IPS DF 6.9 (cell line): ENCODE measurements at places on chromosomes 7 and 10.
A peak's percentile ranks its signal among the peaks of the same experiment; 100 is the strongest.

- no peak for DNase-seq
Observed at GRCh38 chr10:1408651-1409367, 328.5 kb downstream of the ADARB2 start.

GRCh38 chr10:70139151-70139996, 6.7 kb upstream of the AIFM2 start:
- no peak for DNase-seq

DNA sequence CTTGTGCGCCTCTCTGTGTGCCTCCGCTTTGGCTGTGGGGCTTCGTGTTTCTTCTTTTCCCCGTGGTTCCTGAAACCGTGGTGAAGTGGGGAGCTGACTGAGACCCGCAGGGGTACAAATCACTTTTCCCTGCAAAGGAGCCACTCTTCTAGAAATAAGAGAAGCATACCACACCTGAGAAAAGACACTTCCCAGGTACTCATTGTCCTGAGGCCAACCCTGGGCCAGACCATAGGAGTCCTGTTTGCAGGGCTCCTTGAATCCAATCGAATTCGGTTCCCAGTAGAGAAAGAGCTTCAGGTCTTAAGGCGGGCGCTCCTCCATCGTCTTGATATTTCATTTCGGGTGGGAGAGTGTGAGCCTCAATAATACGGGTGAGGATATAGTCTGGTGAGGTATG, 32.4 kb upstream of the ZNF273 start:
- DNase-seq = no peak

DNA sequence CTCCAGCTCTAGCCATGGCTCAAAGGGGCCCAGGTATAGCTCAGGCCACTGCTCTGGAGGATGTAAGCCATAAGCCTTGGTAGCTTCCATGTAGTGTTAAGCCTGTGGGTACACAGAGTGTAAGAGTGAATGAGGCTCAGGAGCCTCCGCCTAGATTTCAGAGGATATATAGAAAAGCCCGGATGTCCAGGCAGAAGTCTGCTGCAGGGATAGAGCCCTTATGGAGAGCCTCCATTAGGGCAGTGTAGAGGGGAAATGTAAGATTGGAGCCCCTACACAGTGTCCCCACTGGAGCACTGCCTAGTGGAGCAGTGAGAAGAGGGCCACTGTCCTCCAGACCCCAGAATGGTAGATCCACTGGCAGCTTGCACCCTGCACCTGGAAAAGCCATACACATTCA, 240.8 kb upstream of the KLF14 start:
- DNase-seq = no peak

- DNase-seq = no peak
Observed at GRCh38 chr7:96685353-96685752, 24.3 kb downstream of the SEM1 start.

DNA sequence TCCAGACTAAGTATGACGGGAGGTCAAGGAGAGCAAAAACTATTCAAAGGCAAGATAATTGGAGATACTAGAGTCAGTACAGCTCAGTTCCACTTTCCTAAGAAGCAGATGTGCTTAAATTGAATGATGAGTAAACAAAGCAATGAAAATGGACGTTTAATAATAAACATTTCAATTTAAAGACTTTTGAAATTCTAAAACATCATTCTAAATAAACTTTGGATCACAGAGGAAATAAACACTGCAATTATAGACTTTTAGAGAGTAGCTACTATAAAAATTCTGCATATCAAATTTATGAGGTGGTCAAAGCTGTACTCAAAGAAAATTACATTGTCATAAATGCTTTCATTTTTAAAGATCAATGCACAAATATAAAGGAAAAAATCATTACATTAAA, 418.3 kb downstream of the GPAM start:
- DNase-seq = no peak

GRCh38 chr7:21106296-21106732, 319.6 kb upstream of the SP8 start:
- no peak for DNase-seq

GRCh38 chr10:125707541-125708468, 11.7 kb upstream of the EDRF1 start:
- no peak for DNase-seq

GRCh38 chr10:93875032-93875358, 18.8 kb upstream of the SLC35G1 start:
- DNase-seq = no peak

- DNase-seq = peak; percentile 37
Observed at GRCh38 chr10:97584060-97584797, at the start of gene HOGA1. Gene HOGA1 (plus strand): TSS chr10:97584389. CDS start chr10:97584704, 315 bp downstream.

DNA sequence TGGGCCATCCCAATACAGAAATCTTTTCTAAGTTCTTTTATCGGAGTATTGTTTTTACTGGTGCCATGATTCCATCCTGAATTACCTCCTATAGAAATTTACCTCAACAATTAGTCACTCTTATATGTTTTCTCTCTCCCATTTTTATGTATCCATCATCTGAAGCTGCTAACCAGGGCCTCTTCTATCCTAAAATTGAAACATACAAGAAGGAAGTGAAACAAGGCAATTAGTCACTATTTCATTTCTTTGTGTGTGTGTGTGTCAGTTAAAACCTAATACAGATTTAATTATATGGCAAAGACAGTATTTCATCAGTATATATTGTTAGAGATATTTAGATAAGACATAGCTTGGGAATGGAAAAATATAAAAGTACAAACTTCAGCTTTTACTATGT, 148.4 kb upstream of the AHR start:
- DNase-seq = no peak

- no peak for DNase-seq
Observed at GRCh38 chr7:44622342-44623151, 16.1 kb downstream of the OGDH start.

- DNase-seq = no peak
Observed at GRCh38 chr10:623014-623413, 66.5 kb downstream of the DIP2C start.

DNA sequence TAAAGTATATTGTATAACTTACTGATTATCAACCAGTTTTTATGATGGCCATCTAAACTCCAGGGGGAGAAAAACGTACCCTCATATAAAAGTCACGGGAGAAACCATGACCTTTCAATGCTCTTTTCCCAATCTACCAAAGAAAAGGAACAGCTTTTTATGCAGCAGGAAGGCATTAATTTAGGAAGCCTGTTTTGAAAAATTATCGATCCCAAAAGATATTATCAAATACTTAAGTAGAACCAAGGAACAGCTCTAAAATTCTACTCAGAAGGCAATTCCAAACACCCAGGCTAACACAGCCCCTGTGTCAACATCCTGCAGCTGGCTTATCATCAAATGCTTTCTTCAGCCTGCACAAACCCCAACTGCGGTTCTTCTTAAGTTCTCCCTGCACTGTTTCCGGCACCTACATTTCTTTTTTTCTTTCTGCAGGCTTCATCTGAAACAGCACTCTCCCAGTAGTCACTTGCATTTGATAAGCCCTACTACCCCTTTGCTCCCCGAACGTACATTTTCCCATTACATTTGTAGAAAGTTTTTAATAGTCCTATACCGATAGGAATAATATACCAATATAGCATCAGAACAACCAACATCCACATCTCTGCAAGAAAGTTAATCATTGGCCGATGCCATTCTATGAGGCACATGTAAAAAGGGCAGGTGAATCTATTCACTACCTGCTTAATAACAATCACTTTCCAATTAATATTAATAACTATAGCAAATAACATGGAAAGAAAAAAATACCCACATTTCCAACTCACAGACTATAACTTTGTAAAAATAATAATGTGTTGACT, 47.9 kb downstream of the PIP4K2A start:
- no peak for DNase-seq

GRCh38 chr10:47420305-47421056, 36.4 kb upstream of the ZNF488 start:
- DNase-seq = no peak

DNA sequence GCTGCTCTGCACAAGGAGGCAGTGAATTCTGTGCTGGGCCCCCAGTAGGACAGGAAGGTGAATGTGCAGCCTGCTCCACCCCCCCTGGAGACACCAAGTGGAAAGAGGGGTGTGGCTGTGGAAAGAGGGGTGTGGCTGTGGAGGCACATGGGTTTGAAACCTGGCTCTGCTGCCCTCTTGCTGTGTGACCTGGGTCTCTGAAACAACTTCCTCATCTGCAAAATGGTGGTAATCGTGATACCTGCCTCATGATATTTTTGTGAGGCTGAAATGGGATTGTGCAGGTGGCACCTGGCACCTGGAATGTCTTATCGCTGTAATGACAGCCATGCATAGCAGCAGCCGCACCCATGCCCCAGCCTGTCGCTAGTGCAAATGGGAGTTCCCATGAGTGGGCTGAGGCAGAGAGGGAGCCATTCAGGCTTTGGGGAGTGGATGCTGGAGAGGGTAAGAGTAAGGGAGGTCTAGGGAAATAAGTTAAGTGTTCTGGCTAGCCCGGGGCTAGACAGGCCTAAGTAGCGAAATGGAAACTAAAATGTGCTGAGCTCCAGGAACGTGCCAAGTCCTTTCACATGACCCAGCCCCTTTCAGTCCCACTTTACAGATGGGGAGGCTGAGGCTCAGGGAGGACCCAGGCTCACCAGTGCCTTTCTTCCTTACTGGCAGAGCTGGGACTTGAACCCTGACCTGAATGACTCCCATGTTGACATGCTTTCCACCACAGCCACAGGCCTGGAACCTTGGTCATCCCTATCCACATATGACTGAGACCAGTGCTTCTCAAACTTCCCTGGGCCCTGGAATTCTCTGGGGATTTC, 35.0 kb downstream of the C10orf105 start:
- DNase-seq = no peak

- DNase-seq = no peak
Observed at GRCh38 chr7:99099499-99100077, 44.3 kb downstream of the SMURF1 start.

DNA sequence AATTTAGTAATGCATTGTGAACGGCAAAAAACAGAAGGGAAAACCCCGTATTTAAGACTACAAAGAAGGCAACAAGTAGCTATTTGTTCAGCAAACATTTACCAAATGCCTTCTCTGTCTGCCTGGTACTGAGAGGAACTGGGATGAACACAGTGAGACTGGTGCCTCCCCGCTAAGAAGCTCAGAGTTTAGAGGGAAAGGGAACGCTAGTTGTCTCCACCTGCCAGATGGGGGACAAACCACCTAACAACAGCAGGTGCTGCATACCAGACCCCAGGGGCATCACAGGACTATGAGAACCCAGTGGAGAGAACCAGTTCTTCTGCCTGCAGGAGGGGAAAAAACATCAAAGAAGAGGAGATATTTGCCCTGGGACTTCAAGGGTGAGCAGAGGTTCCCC, 147.1 kb downstream of the SLC25A13 start:
- no peak for DNase-seq

- no peak for DNase-seq
Observed at GRCh38 chr7:127930341-127931328, 100.6 kb downstream of the LRRC4 start.

- no peak for DNase-seq
Observed at GRCh38 chr7:36316319-36316718, 73.3 kb upstream of the ANLN start.

DNA sequence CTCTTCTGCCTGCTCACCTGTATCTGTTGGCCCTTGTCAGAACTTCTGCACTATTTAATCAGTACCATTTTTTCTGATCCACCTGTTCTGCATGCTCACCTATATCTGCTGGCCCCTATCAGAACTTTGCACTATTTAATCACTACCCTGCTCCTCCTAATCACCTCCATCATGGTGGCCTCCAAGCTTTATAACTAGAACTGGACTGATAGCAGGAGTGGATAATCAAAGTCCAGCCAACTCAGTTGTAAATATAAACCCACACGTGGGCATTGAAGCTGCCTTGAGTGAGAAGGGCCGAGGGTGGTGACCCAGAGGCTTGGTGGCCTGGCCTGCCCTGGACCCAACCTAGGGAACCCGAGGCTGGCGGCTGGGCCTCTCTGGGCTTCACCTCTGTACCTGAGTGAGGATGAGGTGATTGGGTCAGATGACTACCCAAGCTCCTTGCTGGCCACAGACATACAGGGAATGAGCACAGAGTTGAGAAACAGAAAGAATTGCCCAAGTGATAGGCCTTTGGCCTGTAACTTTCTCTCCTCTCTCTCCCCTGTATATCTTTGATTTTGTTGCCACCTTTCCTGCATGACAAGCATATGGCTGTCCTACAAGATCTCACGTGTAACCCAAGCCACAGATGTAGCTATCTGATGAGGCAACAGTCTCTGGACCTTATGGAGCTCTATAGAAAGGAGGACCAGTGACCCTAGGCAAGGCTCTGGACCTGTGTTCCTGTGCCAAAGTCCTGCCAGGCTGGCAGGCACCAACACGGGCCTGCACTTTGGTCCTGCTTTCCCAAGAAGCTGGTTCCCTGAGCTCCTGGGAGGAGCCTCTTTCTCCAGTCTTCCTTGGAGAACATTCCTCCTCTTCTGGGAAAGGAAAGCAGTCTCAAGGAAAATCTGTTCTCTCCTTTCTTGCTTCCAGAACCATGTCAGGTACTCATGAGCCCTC, 23.4 kb upstream of the FAM3C start:
- DNase-seq = no peak

DNA sequence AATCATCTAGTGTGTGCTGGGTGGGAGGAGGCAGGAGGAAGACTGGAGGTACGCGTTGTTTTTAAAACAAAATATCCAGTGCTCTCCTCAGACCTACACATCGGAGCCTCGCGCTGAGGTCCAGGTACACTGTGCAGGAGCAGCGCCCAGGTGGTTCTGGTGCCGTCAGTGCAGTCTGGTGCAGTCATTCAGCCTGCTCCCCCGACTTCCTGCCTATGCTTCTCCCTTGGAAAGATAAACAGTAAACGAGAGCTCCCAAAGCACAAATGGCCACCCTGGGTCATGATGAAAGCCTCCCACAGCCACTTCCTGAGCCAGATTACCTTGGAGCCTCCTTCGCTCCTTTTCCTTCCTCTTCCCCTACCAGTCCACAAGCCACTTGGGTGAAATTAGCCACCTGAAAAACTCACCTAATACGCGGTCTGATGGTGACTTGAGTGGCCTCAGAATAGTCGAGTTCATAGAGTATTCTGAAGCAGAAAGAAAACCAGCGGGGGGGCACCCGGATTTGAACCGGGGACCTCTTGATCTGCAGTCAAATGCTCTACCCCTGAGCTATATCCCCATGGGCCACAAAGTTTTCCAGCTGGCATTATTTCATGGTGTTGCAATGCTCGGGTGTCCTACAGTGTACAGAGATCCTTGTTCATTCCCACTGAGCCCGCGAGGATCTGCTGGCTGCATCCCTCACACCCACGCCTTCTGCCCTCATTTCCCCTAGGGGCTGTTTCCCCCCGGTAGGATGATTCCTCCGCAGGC, 82.5 kb downstream of the ZNF467 start:
- no peak for DNase-seq

DNA sequence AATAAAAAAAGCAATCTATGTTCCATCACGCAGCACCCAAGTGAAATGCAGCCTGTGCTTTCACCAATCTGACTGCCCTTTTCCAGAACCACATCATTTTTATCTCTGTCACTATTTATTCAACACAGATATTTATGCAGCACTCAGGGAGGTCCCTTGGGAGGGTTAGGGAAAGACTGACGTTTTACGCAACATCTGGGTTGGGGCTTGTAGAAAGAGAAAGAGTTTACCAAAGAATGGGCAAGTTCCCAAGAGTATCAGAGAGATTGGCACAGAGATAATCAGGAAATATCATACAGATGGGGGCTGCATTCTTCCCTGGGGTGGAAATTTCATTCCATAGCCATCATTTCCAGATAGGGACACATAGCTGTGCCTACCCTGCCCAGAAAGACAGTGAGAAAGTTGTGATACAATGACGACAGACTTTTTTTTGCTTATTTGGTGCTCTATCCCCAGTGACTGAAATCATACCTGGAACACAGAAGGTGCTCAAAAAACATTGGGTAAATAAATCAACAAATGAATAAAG, 474.2 kb downstream of the CALN1 start:
- DNase-seq = no peak

GRCh38 chr10:24716295-24716694, 7.4 kb downstream of the ARHGAP21 start:
- no peak for DNase-seq

- DNase-seq = no peak
Observed at GRCh38 chr7:37706804-37707203, 23.2 kb downstream of the GPR141 start.
